A673 (cell line): ENCODE measurements at places on chromosomes 16 and 17. TPM values are rescaled to one million over a fixed set of nuclear protein-coding genes. Genes with fewer than 3 reads are reported as not detected.

- DNase-seq = no peak
- H3K4me1 ChIP-seq = peaks cover 18% of the 10 kb centered on the region
- H3K36me3 ChIP-seq = no peaks in the 10 kb centered on the region
- H3K27me3 ChIP-seq = no peaks in the 10 kb centered on the region
These were observed 22.8 kb upstream of the NFAT5 start for GRCh38 chr16:69542974-69543373.

DNA sequence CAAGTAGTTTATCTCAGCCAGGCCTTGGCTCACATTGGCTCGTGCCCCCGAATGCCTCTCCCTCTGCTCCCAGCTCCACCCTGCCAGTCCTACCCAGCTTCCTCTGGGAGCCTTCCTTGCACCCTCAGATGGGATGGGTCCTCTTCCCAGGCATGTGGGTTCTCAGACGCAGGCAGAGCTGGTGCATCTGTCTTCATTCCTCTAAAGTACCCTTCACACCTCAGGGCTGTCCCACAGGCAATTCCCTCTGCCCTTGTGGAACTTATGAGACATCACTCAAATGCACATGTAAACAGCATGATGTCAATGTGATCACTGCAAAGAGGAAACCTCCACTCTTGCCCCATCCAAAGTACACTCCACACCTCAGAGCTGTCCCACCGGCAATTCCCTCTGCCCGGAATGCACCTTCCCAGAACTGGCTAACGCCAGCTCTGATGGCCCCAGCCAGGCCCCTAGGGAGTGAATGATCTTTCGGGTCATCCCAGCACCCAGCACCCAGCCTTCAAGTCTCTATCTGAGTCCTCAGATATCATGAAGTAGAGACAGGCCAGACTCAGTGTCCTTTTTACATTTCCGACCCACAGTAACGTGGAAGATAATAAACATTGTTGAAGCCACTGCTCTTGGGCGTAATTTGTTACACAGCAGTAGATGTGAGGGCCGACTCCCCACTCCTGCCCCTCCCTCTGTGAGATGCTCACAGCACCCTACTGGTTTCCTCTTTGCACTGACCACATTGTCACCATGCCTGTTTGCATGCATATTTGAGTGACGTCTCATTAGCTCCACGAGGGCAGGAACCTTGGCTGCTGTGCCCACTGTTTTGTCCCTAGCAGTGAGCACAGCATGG, 85.4 kb downstream of the N4BP1 start:
- H3K36me3 ChIP-seq = no peaks in the 10 kb centered on the region
- H3K27me3 ChIP-seq = no peaks in the 10 kb centered on the region
- H3K27ac ChIP-seq = no peak overlapping the region
- no peaks in the 10 kb centered on the region for H3K4me1 ChIP-seq

DNA sequence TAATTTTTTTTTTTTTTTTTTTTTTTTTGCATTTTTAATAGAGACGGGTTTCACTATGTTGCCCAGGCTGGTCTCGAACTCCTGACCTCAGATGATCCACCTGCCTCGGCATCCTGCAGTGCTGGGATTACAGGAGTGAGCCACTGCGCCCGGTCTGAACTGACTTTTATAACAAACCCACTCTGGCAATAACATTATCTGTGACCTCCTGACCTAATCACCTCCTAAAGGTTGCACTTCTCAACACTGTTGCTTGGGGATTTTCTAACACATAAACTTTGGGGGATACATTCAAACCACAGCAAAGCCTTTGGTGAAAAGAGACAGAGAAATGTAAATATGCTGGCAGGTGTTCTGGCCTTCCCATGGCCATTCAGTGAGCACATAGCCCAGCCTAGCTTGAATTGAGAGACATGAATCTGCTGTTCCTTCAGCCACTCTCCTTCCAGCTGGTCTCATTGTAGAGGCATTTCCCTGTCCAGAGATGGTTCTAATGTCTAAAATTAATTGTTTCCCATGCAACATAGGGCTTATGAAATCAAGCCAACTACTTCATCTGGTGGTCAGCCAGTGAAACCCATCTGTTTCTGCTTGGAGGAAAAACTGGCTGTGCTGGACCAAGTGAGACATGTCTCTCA, 28.3 kb downstream of the LYRM1 start:
- H3K27me3 ChIP-seq = no peaks in the 10 kb centered on the region
- no peaks in the 10 kb centered on the region for H3K36me3 ChIP-seq
- no peak overlapping the region for H3K4me3 ChIP-seq
- no peak for DNase-seq
- H3K27ac ChIP-seq = no peak overlapping the region

DNA sequence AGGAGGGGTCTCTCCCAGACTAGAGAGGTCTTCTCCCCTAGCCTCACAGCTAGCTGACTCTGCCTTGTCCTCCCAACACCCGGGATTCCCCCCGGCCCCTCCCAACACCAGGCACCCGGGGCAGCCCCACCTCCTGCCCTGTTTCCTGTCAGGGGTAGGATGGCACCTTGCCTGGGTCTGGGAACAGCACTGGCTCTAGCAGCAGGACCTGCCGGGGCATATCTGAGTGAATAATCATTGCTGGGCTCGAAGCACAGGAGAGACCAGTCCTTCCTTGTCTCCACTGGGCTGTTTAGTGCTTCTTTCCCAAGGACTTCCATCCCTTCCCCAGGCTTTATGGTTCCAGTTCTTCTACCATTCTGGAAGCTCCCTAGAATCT, 25.7 kb downstream of the MINK1 start:
- H3K27ac ChIP-seq = no peak overlapping the region
- no peaks in the 10 kb centered on the region for H3K36me3 ChIP-seq
- H3K4me1 ChIP-seq = peaks cover 10% of the 10 kb centered on the region

DNA sequence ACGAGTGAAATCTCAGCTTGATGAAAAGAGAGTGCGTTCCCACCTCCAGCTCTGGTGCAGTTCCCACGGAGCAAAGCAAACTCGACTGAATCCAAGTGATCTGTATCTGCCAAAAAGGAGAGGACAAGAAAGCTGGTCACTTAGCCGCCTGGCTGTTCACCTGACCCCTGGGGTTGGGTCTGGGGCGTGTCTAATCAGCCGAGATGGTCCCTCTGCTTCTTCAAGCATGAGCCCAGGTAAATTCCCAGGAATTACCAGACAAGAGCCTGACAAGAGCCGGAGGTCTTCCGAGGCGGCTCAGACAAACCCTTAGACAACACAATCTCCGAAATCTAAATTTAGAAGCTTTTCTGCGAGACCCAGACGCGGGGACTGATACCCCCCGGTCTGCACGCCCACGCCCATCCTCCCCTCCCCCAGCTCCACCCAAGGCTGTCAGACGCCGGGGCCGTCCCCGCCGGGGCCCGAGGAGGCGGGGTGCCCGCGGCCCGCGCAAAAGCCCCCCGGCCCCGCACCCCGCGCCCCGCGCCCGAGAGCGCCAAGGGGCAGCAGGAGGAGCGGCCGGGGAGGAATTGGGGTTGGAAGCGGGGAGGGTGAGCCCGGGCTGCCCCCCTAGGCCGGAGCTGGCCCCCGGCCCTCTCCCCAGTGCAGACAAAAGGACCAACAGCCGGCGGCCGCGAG, 674 bp downstream of the ZNF821 start:
- H3K36me3 ChIP-seq = peaks cover 16% of the 10 kb centered on the region
- peaks cover 7% of the 10 kb centered on the region for H3K4me1 ChIP-seq
- peak overlapping the region; percentile 99 for H3K4me3 ChIP-seq

GRCh38 chr17:33732116-33732515, 439.0 kb upstream of the ASIC2 start:
- H3K4me1 ChIP-seq = no peaks in the 10 kb centered on the region
- H3K27me3 ChIP-seq = peaks cover 3% of the 10 kb centered on the region
- H3K36me3 ChIP-seq = no peaks in the 10 kb centered on the region
- H3K4me3 ChIP-seq = no peak overlapping the region

- H3K4me3 ChIP-seq = no peak overlapping the region
- no peaks in the 10 kb centered on the region for H3K27me3 ChIP-seq
- H3K27ac ChIP-seq = no peak overlapping the region
- H3K4me1 ChIP-seq = peaks cover 10% of the 10 kb centered on the region
- DNase-seq = peak; percentile 53
These were observed 114.4 kb downstream of the ASIC2 start for GRCh38 chr17:33178681-33179080.

GRCh38 chr17:62591333-62591732, 36.1 kb upstream of the MRC2 start:
- no peak for DNase-seq
- H3K27ac ChIP-seq = no peak overlapping the region
- no peaks in the 10 kb centered on the region for H3K4me1 ChIP-seq
- H3K27me3 ChIP-seq = no peaks in the 10 kb centered on the region
- no peak overlapping the region for H3K4me3 ChIP-seq
- H3K36me3 ChIP-seq = peaks cover 13% of the 10 kb centered on the region

- peaks cover 11% of the 10 kb centered on the region for H3K4me1 ChIP-seq
- DNase-seq = no peak
- no peaks in the 10 kb centered on the region for H3K27me3 ChIP-seq
- no peaks in the 10 kb centered on the region for H3K36me3 ChIP-seq
- no peak overlapping the region for H3K4me3 ChIP-seq
These were observed 2.6 kb downstream of the TK2 start for GRCh38 chr16:66547101-66547989.

- no peaks in the 10 kb centered on the region for H3K4me1 ChIP-seq
- no peak for DNase-seq
- no peak overlapping the region for H3K4me3 ChIP-seq
- H3K27ac ChIP-seq = no peak overlapping the region
These were observed 9.6 kb downstream of the UBTF start for GRCh38 chr17:44209786-44210341.

DNA sequence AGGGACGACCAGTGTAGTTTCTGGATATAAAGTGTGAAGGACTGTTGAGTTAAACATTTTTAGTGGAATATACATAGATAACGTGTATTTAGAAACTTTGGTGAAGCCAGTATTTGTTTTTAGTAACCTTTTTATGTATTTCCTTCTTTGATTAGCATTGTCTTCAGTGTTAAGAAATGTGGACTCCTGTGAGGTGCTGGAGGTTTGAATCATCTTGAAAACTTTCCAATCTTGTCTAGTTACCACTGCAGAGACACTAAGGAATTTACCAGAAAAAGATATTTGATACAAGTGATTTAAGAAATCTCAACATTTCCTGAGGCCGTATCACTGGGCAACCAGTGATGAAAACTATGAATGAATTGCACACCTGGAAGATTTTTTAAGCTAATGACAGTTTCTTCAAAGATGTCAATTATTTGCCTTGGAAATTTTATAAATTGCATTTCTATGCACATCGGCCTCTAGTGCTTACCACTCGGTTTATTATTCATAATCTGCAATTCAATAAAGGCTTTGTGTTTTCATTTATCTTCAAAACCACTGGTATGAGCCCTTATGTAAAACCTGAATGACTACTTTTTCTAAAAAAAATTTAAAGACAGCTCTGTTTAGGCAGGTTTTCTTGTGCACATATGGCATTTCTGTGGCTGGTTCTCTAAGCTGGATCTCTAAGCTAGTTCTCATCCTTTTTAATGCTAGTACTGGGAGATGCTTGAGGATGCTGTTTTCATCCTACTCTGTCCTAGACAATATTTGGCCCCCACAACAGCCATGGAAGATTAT, 31.4 kb upstream of the ADCY7 start:
- H3K4me3 ChIP-seq = no peak overlapping the region
- no peaks in the 10 kb centered on the region for H3K36me3 ChIP-seq
- DNase-seq = no peak
- H3K4me1 ChIP-seq = no peaks in the 10 kb centered on the region
- H3K27ac ChIP-seq = no peak overlapping the region

DNA sequence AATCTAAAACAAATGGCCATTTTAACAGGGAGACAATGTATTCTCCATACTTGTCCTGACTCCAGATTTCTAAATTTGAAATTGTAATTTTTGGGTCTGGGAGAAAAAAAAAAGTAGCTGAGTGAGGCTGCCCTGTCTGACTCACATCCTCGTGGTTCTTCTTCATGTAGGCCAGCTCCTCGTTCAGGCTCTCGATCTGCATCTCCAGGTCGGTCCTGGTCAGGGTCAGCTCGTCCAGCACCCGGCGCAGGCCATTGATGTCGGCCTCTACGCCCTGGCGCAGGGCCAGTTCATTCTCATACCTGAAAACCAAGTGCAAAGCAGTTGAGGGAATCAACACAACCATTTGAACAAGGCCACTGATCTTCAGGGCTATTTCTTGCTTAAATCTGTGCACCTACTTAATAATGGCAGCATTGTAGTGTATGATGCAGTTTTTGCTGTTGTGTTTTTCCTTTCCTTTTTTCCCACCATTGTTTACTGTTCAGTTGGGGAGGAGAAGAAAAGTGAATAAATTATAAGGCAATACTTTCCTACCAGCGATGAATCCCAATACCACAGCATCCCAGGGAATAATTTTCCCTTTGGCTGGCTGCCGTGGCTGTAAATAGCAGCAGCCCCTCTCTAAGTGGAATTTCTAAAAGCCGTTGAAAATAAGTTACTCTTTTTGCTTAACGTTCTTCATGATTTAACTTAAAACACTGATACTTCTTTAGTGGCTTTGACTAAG, 2.2 kb downstream of the KRT12 start:
- H3K4me1 ChIP-seq = no peaks in the 10 kb centered on the region
- no peaks in the 10 kb centered on the region for H3K27me3 ChIP-seq
- DNase-seq = no peak
- H3K36me3 ChIP-seq = no peaks in the 10 kb centered on the region

DNA sequence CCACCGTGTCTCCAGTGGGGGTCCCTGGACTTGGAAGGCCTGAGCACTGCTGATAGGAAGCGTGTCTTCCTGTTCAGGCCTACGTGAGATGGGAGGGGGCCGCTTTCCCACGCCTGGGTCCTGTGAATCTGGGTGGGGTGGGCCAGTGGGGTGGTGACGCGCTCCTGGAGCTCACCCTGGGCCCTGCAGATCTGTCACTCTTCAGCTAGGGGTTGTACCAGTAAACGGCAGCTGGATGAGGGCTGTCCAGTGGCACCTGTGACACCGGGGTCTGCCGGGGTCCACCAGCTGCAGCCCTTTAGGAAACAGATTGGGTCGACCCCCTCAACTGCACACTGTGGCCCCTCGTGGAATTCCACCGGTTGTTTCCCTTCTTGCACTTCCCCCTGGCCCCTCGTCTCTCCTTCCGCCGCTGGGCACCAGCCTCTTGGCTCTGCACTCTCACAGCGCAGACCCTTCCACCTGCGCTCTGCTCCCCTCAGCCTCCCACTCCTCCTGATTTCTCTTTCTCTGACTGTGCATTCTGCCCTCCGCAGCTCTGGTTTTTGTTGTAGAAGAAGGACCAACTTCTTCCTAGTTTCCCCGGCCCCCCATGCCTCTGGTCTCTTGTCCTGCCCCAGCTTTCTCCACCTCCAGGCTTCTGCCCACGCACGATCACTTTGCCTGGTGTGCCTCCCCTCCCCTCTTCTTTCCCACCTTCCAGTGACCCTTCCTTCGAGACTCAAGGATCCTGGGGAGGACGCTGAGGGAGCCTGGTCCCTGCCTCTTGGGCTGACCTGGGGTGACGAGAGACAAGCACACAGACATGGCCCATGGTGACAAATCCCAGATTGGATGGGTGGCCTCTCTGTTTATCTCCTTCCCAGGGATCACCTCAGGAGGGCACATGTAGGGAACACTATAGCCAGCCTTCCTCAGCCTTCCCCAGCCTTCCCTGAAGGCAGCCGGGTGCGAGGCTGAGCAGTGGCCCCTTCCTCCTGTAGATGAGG, 4.8 kb downstream of the MRC2 start:
- no peak for DNase-seq
- no peaks in the 10 kb centered on the region for H3K36me3 ChIP-seq
- no peak overlapping the region for H3K4me3 ChIP-seq
- H3K27ac ChIP-seq = peak overlapping the region; percentile 78
- no peaks in the 10 kb centered on the region for H3K27me3 ChIP-seq

The ARHGDIG gene
- total RNA-seq = 0.41 and 0.48 TPM in 2 replicates

The ZNF821 gene
- 11.1 and 17.9 TPM in 2 replicates for total RNA-seq

The CTRB2 gene
- not detected in 2 replicates for total RNA-seq
